ENCODE measurements at places on chromosomes 3 and 15.
A peak's percentile ranks its signal among the peaks of the same experiment; 100 is the strongest.

- no peak for DNase-seq
Measured at GRCh38 chr3:21826416-21826815, 75.4 kb upstream of the ZNF385D start.

GRCh38 chr3:71127844-71128243, 455.7 kb downstream of the FOXP1 start:
- DNase-seq, result no peak

DNA sequence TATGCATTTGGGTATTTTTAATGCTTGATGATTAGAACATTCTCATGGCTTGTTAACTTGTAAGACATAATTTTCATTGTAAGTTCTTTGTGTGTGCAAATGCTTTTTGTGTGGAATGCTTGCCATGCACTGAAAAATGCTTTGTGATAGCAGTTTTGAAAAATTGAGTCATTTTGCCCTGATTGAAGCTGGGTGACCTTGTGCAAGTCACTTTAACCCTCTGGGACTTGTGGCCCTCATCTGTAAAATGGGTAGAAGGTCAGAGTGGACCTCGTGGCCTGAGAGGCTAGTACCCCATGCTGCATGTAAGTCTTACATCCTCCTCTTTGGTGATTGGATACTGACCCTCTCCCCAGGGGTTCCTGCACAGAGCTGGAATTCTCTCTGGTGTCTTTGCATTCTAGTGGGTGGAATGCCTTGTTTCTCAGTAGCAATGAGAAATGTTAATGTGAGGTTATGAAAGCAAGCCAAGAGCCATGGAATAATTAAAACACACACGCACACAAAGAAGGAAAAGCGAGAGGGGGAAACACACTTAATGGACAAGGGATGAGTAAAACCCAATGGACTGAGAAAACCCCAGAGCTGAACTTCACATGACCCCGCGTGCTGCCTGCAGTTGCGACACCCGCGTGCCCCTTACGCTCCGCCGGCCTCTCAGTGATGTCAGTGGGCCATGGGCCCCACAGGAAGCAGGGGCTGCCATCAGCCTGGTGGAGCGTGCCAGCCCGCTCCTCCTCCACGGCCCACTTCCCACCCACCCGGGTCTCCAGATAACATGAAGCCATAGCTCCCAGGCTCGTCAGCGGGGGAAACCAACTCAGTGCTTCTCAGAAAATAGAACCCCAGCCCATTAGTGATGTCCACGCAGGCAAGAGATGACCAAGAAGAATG, 44.0 kb downstream of the SMAD3 start:
- DNase-seq, result peak; percentile 79

- no peak for DNase-seq
Measured at GRCh38 chr15:45373976-45374375, 4.4 kb downstream of the GATM start.

GRCh38 chr3:41603807-41604206, 358.1 kb downstream of the ULK4 start:
- DNase-seq, result no peak

DNA sequence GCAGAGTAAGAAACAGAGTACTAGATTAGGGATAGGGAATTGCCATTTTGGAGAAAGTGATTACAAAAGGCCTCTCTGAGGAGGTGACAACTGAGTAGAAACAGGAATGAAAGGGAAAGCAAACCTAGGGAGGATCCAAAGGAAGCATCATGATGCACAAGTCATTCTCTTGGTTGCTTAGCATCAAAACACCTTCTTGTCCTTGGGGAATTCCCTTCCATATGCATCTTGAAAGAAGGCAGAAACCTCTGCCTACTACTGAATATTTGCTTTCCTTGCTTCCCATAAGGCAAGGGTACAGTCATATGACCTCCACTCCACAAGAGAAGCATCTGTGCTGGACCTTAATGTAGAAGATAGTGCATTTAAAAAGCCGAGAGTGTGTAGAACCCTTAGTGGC, 24.1 kb downstream of the GABPB1 start:
- no peak for DNase-seq

- DNase-seq, result no peak
Measured at GRCh38 chr15:35450492-35450891, 95.5 kb downstream of the DPH6 start.

- no peak for DNase-seq
Measured at GRCh38 chr15:39801641-39802309, 19.1 kb upstream of the FSIP1 start.

DNA sequence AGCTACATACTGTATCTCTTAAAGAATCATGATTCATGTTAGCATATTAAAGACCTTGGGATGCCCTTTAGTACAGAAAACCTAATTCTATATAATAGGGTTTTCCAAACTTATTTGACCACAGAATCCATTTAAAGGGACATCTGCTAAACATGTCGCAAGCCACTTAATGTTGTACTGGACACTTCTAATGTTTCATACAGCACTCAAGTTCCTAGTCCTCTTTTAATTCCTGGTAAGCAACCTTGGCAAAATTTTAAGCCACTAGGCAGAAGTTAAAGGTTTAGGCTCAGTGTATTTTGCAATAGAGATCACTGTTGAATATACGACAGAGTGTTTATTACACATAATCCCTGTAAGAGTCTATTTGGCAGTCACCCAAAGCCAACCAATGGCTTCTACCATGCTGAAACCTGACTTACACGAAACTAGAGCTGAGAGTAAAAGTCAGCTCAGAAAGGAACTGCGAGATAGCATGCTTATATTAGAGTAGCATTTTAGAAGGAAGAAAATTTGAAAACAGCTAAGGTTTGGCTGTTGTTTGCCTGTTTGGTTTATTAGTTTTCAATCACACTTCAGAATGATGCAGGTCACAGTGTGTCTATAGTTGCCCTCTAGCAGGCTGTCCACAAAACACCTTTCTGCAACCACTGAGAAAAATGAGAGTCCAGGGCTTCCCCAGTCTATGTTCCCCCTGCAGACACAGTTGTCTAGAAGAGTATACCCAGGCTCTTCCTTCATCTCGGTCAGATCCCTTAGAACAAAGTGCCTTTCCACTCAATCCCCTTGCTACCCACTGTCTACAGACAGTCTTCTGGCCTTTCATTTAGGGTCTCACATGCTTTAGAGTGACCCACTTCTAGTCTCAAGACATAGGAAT, 104.4 kb downstream of the FMN1 start:
- no peak for DNase-seq
